Adrenal gland (tissue), 19 donors: ENCODE measurements at places on chromosomes 1 and 21. TPM values are rescaled to one million over a fixed set of nuclear protein-coding genes. Genes with fewer than 3 reads are reported as not detected.

- no peaks in the 10 kb centered on the region for H3K36me3 ChIP-seq
- DNase-seq, result no peak
- no peaks in the 10 kb centered on the region for H3K27me3 ChIP-seq
- H3K27ac ChIP-seq, result no peak overlapping the region
- no peaks in the 10 kb centered on the region for H3K4me1 ChIP-seq
Measured at GRCh38 chr1:43495204-43495603, 35.5 kb upstream of the PTPRF start.

The NBPF14 gene
- 13.1 TPM for total RNA-seq

The GBP7 gene
- 0.14 TPM for total RNA-seq

DNA sequence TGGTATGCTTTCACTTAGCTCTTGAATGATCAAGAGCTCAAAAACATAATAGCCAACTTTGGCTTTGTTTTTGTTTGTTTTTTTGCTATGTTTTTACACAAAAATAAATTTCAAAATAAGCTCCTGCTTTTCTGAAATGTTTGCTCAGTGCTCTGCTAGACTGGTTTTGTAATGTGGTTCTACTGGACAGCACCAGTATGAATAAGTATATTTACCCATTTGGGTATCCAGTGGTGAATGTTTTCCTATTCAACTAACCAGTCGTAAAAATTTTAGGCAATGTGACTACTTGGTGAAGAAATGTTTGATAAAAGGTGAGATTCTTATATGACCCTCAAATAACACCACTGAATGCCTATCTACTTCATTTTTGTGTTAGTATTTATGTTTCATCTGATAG is 308.6 kb downstream of the PTPRC start:
- no peak overlapping the region for H3K4me3 ChIP-seq
- H3K36me3 ChIP-seq, result no peaks in the 10 kb centered on the region
- no peaks in the 10 kb centered on the region for H3K4me1 ChIP-seq
